Head of caudate nucleus (tissue), 42 donors: ENCODE measurements at places on chromosomes 13 and 19.
A peak's percentile ranks its signal among the peaks of the same experiment; 100 is the strongest.

DNA sequence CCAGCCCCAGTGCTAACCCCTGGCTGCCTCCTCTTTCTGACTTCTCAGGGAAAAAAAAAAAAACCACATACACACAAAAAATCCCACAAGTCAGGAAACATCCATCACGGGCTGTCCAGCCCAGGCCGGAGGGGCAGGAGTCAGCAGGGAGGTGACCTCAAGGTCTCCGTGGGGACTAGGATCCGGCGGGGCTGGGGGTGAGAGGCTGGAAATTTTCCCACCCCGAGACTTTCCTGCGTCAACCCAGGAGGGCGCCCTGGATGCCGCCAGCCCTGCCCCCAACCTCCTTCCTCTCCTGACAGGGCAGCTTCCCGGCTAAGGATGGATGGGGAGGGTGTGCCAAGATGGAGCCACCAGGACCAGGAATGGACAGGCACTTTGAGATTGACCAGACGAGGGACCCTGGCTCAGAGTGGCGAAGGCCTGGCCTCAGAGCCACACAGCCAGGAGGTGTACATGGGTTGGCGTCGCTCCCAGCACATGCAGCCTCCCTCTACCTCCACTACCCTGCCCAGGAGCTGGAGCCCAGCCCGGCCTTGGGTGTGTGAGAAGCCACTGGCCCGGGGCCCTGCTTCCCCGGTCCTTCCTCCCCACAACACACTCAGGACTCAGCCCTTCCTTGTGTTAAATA lies 33.3 kb downstream of the BLOC1S3 start:
- DNase-seq: no peak

- no peak for DNase-seq
These were observed 158.2 kb downstream of the HS6ST3 start for GRCh38 chr13:96248103-96248502.

DNA sequence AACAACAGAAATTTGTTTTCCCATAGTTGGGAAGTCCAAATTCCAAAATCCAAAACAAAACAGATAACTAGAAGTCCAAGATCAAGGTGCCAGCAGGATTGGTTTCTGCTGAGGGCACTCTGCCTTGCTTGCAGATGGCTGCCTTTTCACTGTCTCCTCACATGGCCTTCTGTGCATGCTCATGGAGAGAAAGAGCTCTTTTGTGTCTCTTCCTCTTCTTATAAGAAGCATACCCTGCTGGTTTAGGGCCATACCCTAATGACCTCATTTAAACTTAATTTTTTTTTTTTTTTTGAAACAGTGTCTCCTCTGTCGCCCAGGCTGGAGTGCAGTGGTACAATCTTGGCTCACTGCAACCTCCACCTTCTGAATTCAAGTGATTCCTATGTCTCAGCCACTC lies 1974.1 kb upstream of the PCDH20 start:
- DNase-seq: no peak

GRCh38 chr13:39913339-39913738 lies 257.9 kb downstream of the COG6 start:
- no peak for DNase-seq

DNA sequence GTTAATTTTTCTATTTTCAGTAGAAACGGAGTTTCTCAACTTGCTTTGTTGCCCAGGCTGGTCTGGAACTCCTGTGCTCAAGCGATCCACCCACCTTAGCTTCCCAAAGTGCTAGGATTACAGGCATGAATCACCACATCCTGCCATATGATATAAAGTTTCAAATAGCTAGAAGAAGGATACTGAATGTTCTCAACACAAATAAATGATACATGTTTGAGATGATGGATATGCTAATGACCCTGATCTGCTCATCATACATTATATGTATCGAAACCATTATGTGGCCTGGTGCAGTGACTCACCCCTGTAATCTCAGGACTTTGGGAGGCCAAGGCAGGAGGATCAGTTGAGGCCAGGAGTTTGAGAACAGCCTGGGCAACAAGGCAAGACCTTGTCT lies 11.5 kb downstream of the CIB3 start:
- no peak for DNase-seq

GRCh38 chr13:101916775-101917474 lies 464.4 kb downstream of the ITGBL1 start:
- no peak for DNase-seq

GRCh38 chr19:5643060-5643459 lies 20.2 kb downstream of the SAFB start:
- DNase-seq: no peak

- peak; percentile 36 for DNase-seq
These were observed 55.6 kb downstream of the TMED1 start for GRCh38 chr19:10780368-10780767.

DNA sequence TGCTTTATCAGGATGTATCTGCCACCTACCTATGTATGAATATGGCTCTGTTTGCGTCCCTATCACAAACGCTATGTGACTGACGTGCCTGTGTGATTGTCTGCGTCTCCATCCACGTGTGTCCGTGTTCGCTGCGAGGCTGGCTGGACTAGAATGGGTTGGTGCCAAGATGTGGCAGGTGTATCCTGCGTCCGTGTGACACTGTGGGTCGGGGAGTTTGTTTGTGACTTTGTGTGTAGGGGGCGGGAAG lies 6.7 kb upstream of the HOOK2 start:
- no peak for DNase-seq

DNA sequence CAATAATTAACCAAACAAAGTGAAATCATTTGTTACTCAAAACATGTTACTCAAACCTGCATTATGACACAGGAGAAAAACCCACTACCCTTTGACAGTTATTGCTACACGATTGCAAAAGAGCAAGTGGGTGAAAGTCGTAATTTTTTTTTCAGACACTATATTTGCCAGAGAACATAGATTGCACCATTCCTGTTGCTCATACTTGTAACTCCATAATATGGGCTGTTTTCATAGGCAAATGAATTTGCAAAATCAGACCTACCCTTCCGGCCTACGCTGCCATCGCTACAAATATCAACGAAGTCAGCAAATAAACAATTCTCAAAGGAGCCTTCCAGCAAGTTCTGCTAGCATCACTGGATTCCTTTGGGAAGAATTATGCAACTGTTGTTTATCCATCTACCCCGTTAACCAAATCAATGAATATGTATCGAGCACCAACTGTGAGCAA lies 396.5 kb downstream of the IRS2 start:
- DNase-seq: no peak

DNA sequence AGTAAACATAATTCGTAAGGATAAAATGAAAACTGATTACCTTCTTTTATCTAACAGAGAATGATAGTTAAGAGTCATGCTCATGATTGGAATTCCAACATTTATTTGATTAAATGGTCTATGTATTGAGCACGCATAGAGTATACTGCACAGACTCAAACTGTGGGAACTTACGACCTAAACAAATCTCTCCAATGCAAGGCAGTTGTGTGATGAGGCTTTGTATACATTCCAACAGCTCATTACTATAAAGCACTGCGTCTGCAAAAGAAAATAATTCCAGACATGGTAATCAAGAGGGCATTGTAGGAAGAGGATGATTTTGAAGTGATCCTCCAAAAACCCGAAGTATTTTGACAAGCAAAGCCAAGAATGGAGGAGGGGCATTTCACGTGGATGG lies 169.5 kb downstream of the NUFIP1 start:
- DNase-seq: no peak

GRCh38 chr13:27259831-27260230 lies 8.5 kb downstream of the RPL21 start:
- DNase-seq: no peak

DNA sequence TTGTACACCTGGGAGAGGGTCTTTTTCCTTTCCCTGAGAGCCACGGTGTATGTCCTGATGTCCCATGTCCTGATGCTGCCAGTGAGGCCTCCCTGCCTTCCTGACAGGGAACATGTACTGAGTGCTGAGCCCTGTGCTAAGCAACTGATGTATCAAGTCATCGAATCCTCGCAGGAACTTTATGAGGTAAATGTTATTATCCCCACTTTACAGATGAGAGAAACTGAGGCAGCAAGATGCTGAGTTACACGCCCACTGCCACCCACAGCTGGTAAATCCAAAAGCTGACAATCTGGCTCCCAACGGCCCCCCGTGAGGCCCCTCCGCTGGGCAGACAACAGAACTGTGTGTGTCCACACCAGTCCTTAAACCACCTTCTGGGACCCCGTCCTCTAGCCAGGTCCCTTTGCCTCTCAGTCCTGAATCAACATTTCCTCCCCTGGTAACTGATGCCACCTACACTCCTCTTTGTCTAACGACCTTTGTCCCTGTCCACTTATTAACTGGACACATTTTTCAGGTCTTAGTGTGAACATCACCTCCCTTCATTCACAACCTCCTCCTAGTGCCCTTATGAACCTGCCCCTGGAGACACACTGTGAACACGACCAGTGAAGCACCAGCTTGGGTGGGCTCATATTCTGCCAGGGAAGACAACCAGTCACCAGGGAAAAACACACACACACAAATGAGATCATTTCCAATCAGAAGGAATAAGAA lies 5.4 kb upstream of the VSIG10L start:
- no peak for DNase-seq

GRCh38 chr19:54873990-54874389 lies at the start of gene FCAR:
TSS of gene FCAR (plus strand) at chr19:54874235. CDS start at chr19:54874290, 55 bp downstream.
- DNase-seq: no peak

GRCh38 chr19:55131421-55131820 lies 14.0 kb upstream of the PPP1R12C start:
- no peak for DNase-seq

DNA sequence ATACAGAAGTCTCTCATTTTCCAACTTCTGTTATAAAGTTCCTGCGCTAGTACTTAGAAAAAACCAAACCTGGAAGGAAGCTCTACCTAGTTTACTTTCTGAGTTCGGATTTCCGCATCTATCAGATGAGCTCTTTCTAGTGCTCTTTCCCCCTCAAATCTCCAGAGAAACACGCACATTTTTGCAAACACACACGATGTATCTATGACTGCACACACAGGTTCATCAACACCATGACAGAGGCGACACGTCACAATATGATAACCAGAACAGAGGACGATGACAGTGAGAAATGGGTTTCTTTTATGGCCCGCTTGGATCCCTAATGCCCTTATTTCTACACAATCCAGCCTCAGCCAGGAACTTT lies 629 bp upstream of the LRRC63 start:
- DNase-seq: no peak

DNA sequence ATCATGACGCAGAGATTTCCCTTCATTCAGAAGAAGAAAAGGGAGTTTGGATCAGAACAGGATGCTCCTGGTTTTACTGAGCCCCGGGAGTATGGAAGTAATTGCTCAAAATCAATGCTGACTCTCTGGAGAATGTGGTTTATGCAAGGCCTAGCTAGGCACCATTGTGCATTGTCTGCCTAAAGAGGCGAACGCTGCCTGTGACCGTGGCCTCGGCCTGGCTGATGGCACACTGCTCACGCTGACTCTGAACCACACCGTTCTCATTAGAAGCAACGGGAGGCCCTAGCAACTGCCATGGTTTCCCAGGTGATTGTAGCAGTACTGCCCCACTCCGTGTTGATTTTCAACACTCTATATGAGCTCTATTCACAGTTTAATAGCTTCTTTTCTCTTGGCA lies 41.7 kb upstream of the UBL3 start:
- peak; percentile 74 for DNase-seq

DNA sequence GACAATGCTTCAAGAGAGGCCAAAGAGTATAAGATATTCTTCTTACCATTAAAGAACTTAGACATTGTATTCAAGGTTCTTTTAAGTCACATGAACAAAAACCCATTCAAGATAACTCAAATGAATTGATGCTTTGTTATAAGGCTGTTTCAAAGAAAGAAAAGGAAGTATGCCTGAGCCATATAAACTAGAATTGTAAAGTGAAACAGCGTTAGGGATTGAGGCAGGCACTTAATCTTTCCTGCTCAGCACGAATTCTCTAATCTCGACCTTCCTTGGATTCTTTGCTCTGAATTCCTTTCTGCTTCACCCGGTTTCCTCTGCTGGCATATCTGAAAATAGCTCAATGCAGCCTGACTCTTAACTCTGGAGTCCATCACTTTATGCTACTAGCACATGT lies 595.4 kb downstream of the DIAPH3 start:
- no peak for DNase-seq

- no peak for DNase-seq
These were observed 307.6 kb downstream of the ZNF536 start for GRCh38 chr19:30679789-30680188.

DNA sequence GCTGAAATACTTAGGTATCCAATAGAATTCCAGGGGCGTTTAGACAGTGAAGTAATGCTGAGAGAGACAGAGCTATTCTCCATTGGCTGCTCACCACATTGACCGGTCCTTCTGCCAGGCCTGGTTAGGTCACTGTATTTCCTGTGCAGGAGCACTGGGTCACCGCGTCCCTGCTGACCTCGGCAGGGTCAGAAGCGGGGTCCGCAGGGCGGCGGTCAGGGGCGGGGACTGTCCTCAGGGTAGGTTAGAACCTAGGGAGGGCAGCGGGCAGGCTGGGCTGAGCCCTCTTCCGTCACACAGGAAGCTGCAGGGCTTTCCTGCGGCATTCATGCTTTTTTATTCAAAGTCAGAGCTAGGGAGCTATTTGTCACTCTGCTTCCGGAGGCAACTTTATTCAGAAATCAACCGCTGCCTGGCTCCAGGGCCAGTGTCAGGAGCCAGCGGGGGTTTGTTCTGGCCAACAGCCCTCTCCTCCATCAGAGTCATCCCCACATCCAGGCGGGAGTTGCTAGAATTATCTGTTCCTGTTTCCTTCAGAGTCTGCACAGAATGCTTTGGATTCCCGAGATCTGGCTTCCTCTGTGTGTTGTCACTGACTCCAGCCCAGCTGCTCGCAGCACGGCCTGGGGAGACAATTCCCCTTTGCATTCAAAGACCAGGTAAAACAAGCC lies 81.2 kb upstream of the WASF3 start:
- DNase-seq: no peak

- no peak for DNase-seq
These were observed 293.7 kb downstream of the SUCLA2 start for GRCh38 chr13:47707414-47707813.

- no peak for DNase-seq
These were observed 32.1 kb upstream of the SOX1 start for GRCh38 chr13:112034846-112035245.

GRCh38 chr13:29674532-29674931 lies 79.0 kb upstream of the SLC7A1 start:
- no peak for DNase-seq

DNA sequence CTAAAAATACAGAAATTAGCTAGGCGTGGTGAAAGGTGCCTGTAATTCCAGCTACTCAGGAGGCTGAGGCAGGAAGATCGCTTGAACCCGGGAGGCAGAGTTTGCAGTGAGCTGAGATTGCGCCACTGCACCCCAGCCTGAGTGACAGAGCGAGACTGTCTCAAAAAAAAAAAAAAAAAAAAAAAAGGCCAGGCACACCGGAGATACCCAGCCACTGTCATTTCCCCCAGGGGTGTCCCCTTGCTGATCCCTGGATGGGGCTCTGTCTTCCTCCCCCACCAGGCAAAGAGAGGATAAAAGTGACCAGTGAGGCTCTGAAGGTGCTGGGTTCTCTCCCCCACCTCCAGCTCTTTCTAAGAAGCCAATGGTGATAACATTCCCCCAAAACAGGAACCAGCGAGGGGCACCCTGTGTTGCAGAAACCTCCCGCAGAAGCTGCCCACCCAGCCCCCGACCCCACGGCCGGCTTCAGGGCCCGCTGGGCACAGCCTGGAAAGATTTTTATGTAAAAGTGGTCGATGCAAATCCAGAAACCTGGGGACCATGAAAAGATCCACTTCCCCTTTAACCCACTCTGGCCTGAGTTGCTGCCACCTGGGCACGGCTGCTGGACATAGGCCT lies 61.4 kb upstream of the KLF2 start:
- DNase-seq: no peak
